ENCODE measurements at places on chromosomes 11 and 22.

DNA sequence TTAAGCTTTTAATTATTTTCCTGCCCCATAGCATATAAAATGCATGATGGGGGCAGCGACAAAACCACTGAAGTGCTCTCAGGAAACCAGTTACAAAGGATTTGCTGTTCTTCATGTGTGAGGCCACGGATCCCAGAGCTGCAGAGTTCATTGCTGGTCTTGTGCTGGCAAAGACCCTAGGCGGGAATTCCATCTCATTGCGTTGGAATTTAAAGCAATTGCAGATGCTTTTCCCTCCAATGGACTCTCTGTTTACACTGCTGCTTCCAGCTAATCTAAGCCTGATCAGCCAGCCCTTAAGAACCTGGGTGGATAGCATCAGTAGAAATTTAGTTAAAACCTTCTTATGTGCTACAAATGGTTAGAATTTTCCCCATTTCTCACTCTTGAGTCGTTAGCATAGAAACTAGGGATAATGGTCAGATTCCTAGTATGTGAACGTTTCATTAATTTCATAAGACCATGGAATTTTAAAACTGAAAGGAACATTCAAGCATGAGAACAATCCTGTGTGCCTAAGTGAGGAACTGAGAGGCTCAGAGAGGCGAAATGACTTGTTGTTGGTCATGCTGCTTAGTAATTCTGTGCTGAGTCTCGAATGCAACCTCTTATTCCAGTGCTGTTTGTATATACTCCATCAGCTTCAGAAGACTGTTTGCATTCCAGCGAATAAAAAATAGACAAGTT, 36.1 kb upstream of the ADSL start:
- DNase-seq, result no peak

GRCh38 chr11:17561526-17561925, 14.5 kb downstream of the OTOG start:
- DNase-seq, result no peak

- no peak for DNase-seq
Measured at GRCh38 chr11:116611998-116612620, 160.7 kb downstream of the BUD13 start.

- DNase-seq, result no peak
Measured at GRCh38 chr11:89625171-89625570, 84.9 kb upstream of the TRIM77 start.

DNA sequence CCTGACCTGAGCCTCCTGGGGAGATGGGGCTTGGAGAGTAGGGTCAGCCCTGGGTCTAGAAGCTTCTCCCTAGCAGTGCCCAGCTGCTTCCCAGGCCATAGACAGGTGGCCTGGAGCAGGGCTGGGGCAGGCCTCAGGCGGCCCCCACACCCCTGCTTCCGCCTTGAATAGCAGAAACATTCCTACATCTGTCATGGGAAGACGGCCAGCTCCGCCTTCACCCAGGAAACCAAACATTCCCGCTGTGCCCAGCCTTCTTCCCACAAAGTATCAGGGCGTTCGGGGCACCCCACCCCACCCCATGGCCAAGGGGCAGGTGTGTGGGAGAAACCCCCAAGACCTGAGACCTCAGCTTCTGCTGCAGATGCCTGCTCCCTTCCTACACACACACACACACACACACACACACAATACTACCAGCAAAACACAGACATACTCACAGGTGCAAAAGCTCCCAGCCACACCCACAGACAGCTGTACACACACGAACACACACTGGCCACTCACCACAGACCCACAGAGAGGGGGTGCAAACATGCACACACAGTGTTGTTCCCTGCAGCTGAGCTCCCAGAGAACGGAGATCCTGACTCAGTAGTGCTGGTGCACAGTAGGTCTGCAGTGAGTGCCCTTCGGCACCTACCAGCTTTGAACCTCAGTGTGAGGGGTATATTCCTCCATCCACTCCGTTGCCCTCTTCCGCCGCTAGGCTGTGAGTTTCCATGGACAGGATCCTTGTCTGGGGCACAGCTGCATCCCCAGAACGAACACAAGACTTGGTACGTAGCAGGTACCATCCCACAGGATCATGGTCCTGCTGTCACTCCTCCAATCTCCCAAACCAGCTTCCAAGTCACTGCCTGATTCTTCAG, 37.4 kb downstream of the PDGFB start:
- no peak for DNase-seq
